Foreskin melanocyte (primary cell): ENCODE measurements at places on chromosomes 3 and 15.
A peak's percentile ranks its signal among the peaks of the same experiment; 100 is the strongest.

- DNase-seq = no peak
Observed at GRCh38 chr15:85583923-85584390, 203.6 kb downstream of the AKAP13 start.

GRCh38 chr3:127275287-127275781 is 12.5 kb downstream of the PRR20G start:
- DNase-seq = peak; percentile 68

- DNase-seq = no peak
Observed at GRCh38 chr3:16904423-16905417, 20.0 kb downstream of the PLCL2 start.

DNA sequence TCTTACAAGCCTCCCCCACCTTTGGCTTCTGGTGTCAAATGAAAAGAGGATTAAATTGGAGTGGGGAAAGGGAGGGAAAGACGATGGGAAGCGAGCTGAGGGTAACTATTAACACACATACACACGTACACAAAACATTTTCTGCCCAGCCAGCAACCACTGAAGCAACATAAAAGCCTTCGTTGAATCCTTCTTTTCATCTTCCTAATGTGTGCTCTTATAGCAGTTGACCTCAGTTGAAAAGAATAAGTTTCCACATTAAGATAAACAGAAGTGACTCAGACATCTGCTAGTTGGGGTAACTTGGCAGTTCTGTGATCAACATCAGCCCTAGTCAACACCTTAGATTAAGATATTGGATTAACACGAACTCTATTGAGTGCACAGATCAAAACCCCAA is 558.5 kb downstream of the MECOM start:
- no peak for DNase-seq

DNA sequence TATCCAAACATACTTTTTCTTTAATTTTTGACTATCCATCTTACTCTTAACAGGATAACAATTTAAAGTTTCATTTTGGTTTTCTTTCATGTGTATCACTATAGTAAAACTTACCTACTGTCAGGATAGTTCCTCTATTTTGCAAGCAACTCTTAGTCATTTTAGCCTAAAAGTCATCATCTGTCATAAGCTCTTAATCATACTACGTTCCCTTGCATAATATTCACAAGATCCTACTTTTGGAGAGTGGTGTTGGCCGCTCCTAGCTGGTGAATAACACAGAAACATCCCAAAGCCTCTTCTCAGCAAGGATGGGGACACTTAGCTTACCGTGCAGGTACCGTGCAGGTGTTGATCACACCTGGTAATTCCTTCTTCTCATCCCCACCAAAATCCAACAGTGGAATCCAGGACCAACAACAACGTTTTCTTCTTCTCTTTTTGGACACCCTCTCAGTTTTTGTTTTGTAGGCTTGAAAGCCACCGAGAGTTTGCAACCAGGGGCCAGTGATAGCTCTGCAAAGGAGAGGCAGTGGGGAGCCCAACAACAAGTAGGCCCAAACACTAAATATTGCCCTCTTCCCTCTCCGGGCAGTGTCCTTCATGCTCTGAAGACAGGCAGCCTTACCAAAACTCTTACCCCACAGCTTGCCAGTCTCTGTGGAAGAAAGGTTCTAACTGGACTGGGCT is 433 bp downstream of the FILIP1L start:
- DNase-seq = no peak

DNA sequence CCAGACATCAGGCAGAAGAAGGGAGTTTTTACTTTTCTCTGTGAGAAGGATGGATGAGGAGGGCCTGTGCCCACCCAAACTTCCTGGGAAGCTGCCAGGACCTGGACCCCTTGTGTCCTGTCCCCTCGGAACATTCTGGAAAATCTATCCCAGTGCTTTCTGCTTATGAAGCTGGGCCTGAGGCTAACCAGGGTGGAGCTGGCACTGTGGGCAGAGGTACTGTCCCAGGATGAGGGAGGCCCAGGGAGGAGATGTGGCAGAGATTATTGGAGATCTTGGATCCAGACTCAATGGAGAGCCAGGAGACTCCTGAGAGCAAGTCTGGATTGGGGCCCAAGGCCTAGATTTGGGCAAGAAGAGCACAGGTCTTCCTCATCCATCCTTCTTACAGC is 44.4 kb downstream of the SPSB4 start:
- no peak for DNase-seq

GRCh38 chr15:66934868-66935520 is 130.4 kb upstream of the SMAD3 start:
- no peak for DNase-seq

GRCh38 chr3:152943645-152944044 is 108.7 kb downstream of the P2RY1 start:
- no peak for DNase-seq

DNA sequence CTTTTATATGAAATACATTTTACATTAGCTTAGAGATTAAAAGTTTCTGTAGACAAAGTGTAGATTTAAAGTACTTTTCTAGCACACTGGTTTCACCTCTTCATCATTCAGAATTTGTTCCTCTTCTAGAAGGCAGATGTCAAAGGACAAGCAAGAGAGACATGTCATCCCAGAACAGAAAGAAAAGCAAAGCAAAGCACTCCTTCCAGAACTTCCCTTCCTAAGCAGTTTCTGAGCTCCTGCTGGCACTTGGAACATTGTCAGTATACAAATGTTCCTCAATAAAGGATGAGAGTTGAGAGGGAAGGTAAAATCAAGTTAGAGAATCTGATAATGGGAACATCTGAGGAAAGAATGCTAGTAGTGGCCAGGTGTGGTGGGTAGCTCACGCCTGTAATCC is 26.2 kb downstream of the TMOD3 start:
- no peak for DNase-seq

DNA sequence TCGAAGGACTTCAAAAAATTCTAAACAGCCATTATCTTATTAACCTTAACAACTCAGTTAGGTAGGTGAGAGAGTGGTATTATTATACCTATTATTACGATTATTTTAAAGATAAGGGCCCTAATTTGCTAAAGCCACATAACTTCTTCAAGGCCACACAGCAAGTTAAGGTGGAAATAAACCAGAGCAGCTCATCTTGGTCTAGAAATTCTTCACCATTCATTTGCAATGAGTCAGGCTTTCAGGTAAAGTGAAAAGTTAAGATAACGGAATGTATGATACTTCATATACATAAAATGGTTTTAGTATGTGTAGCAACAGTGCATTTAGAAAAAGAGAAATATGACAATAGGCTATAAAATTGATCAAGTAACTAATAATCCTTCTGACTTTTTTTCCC is 920.2 kb downstream of the ROBO1 start:
- no peak for DNase-seq

DNA sequence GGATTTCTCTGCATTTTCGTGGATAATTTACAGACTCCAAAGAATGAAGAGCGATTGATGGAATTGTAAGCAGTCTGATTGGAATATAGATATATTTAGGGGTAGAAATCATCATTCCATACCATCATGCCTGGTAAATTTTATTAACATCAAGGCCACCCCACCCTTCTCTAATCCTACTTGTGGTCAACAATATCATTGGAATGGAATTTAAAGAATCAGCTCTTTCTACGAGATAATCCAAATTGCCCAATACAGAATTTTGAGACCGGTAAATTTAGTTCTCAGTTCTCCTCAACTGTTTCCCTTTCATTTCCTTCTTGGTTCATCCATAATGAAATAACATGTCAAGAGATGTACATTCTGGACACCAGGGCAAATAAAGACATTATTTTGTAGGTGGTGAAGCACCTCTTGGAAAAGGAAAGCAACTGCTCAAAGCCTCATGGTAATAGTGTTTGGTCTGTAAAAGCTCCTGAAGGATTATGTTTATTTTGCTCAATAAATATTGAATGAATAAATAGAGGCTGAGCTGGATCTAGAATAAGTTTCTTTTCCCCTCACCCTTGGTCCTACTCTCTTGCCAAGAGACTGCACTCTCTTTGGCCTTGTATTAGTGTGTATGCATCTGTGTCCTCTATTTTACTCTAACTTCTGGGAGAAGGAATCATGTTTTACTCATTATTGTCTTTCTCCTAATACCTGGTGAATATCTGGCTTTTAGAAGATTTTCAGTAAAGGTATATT is 133.7 kb upstream of the BCL6 start:
- no peak for DNase-seq

DNA sequence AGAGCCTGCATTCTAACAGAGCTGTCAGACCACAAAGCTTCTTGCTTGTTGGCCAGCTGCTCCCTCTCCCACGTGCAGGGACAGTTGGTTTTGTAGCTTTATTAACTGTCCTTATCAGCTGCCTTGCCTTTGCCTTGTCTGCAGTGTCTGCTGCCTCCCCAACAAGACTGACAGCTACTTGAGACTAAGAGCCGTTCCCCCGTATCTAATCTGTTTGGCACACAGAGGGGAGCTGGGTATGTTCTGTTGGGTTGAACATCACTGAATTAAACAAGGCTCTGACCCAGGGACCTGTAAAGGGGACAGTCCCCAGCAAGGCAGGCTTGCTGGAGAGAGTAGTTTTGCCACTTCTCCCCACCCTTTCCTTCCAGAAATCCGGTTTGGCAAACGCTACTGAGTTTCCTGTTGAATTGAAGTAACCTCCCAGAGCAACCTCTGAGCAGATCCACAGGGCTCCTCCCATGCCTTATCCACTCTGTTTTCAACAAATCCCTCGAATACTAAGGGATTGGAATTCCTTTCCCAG is 116.1 kb downstream of the ANP32A start:
- DNase-seq = no peak

DNA sequence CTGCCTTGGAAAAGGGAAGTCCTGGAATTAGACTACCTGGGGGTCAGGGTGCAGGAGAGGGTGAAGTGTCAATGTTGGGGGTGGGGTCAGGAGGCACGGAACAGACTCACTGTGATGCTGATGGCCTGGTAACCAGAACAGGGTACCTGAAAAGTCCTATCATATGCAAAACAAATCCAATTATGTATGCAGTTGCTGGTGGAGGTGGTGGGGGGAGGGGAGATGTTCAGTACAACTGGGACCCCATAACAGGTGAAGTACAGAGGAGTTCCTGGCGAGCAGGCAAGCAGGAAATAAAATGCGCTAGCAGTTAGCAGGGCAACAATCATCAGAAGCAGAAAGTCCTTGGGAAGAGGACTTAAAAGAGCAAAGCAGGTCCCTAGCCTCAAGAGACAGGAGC is 4.2 kb upstream of the KATNBL1 start:
- no peak for DNase-seq

DNA sequence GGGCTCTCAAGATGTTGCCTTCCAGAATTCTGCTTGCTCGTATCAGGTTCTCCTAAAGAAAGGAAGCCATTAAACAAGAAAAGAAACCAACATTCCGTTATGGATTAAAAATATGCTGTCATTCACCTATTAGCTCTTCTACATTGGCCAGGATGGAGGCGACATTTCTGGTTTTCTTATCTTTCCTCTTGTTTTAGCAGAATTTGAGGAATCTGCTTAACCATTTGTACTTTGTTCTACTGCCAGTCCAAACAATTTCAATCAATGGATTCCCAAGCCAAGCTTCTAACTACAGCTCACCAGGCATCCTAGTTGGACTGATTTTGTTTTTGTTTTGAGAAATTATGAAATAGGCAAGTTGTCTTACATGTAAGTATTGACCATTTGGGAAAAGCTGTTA is 164.6 kb upstream of the TSC22D2 start:
- DNase-seq = no peak

DNA sequence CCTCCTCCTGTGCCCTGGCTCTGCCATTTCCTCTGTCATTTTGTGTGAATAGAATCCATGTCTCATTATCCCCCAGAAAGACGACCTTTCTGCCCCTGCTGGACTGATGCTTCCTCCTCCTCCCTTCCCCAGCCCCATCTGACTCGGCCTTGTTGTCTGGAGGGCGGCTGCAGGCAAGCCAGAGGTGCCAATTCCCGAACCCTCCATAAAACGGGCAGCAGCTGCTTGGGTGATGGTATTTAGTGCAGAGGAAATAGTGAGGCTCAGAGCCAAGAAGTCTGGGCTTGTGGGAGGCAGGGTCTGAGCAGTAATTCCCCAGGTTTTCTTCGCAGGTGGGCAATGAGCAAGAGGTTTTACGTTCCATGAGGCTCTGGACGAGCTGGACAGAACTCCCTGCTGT is 71.2 kb downstream of the ITGA11 start:
- no peak for DNase-seq

DNA sequence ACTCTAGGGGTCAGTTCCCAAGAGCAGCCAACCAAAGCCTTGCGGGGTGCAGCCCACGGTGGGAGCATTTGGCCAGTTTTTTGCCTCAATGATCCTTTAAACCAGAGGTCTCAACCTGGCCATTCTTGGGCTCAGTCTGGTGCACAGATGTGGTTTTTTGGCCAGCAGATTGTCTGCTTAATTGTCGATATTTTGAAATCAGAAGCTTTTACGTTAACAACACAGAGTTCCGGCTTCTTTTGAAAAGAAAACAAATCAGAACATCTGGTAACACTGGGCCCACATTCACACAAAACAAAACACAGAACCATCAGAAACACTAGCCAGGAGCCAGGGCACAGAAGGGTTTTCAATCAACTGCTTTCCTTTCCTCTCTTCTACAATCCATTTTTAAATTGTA is 127.7 kb downstream of the XXYLT1 start:
- no peak for DNase-seq

DNA sequence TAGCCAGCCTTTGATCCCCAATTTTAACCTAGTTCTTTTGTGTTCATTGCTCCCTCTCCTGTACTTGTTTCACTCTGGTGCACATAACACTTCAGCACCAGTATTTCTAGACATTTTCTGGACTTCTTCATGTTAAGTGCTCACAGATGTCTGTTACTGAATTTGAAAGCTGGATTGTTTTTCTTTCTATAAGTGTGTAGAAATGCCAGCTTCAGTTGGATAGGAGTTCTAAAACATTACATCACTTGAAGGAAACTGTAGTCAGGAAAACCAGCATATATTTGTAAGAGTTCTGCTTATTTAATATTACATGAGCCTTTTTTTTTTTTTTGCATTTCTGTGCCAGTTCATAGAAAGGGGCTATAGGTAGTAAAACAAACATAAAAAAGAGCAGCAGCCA is 21.6 kb downstream of the QTRT2 start:
- DNase-seq = no peak

DNA sequence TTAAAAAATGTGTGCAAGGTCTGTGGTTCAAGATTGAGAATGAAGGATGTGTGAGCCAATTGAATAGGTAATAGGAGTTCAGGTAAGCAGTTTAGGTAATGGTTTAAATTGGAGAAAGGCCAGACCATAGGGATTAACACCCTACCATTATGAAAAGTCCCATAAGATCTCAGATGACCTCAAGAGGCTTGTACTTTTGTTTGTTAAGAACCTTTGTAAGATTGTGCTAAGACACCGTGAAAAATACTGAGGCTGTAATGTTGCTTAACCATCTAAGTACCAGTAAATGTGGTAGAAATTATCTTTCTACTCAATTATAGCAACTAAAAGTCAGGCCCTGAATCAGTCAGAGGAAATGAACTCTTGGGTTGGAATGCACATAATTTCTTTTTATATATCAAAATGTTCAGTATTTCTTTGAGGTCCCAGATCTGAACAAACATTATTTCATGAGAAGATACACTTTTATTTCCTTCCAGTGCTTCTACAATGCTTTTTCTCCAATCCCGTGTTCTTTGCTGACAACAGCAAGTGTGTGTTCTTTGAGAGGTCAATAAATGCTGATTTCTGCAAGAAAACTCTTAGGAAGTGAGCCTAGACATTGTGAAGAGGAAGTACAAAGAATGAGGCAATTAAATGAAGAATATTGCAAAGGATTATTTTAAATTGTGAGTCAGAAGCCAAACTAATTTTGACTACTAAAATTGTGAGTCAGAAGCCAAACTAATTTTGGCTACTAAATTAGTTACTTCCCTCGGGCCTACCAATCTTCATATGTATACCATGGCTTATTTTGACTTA is 66.4 kb downstream of the TCF12 start:
- peak; percentile 53 for DNase-seq
